ENCODE measurements at places on chromosomes 16 and 17.

DNA sequence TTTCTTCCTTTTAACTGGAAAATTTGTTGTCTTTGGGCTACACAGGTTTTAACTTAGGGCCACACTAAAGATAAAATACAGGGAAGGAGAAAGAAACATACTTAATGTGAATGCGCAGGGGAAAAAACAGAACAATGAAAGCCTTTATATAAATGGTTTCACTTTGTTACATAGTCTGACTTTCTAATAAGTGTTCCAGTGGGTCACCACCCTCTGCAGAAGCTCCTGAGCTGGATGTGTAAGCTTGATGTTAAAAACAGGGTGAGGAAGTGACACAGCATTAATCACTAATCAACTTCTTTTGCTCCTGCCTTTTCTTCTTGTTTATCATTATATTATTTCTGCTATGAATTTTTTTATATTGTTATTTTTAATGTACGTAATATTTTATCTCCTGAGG lies 445.6 kb upstream of the CA10 start:
- H3K4me3 ChIP-seq = no peak overlapping the region
- no peaks in the 10 kb centered on the region for H3K4me1 ChIP-seq
- H3K36me3 ChIP-seq = no peaks in the 10 kb centered on the region
- H3K27me3 ChIP-seq = no peaks in the 10 kb centered on the region

GRCh38 chr17:19410875-19411620 lies at the start of gene RNF112:
TSS of gene RNF112 (plus strand) at chr17:19411232. CDS start at chr17:19411409, 177 bp downstream.
- H3K4me1 ChIP-seq = no peaks in the 10 kb centered on the region
- no peak for DNase-seq
- H3K27ac ChIP-seq = no peak within 1 kb of the TSS
- no peak within 1 kb of the TSS for H3K4me3 ChIP-seq
- H3K27me3 ChIP-seq = no peaks in the 10 kb centered on the region

GRCh38 chr17:218432-219110 lies 37.1 kb upstream of the DOC2B start:
- no peaks in the 10 kb centered on the region for H3K27me3 ChIP-seq
- no peak for DNase-seq
- H3K4me1 ChIP-seq = no peaks in the 10 kb centered on the region
- no peaks in the 10 kb centered on the region for H3K36me3 ChIP-seq
- no peak overlapping the region for H3K4me3 ChIP-seq

GRCh38 chr17:20983359-20983637 lies 59.5 kb downstream of the USP22 start:
- H3K27ac ChIP-seq = no peak overlapping the region
- H3K27me3 ChIP-seq = no peaks in the 10 kb centered on the region
- no peaks in the 10 kb centered on the region for H3K4me1 ChIP-seq
- DNase-seq = no peak

GRCh38 chr17:58956997-58957724 lies 149.5 kb downstream of the TRIM37 start:
- no peaks in the 10 kb centered on the region for H3K4me1 ChIP-seq
- H3K27ac ChIP-seq = no peak overlapping the region
- no peaks in the 10 kb centered on the region for H3K27me3 ChIP-seq
- no peak overlapping the region for H3K4me3 ChIP-seq
- no peaks in the 10 kb centered on the region for H3K36me3 ChIP-seq

DNA sequence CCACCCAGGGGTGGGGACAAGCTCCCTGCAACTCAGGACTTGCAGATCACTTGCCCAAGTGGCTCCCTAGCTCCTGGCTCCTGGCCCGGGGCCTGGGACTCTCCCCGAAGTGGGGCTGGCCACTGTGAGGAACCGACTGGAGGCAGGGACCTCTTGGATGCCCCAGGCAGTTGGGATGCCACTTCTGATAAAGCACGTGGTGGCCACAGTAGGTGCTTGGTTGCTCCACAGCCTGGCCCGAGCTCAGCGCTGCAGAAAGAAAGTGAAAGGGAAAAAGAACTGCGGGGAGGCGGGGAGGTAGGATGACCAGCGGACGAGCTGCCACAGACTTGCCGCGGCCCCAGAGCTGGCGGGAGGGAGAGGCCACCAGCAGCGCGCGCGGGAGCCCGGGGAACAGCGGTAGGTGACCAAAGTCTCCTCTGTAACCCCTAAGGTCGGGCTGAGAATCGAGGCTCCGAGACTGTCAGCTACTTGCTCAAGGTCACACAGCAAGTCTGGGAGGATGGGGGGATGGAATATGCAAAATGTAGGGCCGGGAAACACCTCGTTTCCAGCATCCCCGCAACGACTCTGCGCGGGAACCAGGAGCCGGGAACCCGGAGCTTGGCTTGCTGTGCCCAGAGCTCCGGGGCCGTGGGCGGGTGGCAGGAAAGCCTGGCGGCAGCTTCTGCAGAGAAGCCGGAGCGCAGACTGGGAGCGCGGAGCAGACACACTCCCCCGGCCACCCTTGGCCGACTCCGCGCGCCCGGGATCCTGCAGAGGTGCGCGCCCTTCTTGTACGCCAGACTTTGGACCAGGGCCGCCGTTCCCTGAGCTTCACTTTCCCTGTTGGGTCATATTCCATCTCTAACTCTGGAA lies 1.9 kb downstream of the CIITA start:
- DNase-seq = no peak
- peak overlapping the region; percentile 65 for H3K4me3 ChIP-seq
- no peaks in the 10 kb centered on the region for H3K36me3 ChIP-seq
- peaks cover 37% of the 10 kb centered on the region for H3K4me1 ChIP-seq
- peak overlapping the region; percentile 40 for H3K27ac ChIP-seq

DNA sequence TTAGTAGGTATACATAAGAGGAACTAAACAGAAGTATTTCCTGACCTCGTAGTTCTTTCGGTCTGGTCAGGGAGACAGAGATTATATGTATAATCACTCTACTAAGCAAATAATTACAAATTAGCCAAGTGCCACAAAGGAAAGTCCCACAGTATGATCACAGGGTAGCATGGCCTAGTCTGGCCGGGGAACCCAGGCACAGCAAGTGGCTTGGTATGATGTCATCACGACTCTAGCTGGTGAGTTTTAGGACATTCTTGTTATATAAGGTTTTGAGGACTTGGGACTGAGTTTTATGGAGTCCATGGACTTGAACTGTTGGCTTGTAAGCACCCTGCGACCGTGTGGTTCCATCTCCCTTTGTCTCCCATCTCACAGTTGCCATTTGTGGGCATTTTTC lies 316.5 kb upstream of the ZFHX3 start:
- H3K27me3 ChIP-seq = no peaks in the 10 kb centered on the region
- no peaks in the 10 kb centered on the region for H3K4me1 ChIP-seq
- no peaks in the 10 kb centered on the region for H3K36me3 ChIP-seq
- no peak overlapping the region for H3K27ac ChIP-seq

- DNase-seq = no peak
- H3K27ac ChIP-seq = no peak overlapping the region
- peaks cover 9% of the 10 kb centered on the region for H3K27me3 ChIP-seq
- H3K4me1 ChIP-seq = no peaks in the 10 kb centered on the region
These were observed 5.1 kb downstream of the ZNF423 start for GRCh38 chr16:49850558-49851467.

DNA sequence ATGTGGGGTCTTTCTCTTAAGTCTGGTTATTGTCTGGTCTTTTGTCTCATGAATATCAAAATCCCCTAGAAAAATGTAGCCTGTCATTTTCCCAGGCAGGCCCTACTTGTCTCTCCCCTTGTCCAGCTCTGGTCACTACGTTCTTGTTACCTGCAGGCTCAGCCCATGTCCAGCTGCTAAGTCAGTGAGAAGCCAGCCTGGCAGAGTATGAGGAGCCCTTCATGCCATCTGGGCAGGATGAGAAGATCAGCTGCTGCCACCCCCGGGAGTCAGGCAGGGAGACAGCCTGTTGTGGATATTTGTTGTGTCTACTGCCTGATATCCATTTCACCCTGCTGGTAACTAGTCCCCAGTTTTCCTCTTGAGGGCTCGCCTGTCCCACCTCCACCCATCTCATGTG lies 88.9 kb downstream of the ASIC2 start:
- no peaks in the 10 kb centered on the region for H3K4me1 ChIP-seq
- no peaks in the 10 kb centered on the region for H3K27me3 ChIP-seq
- DNase-seq = no peak
- H3K27ac ChIP-seq = no peak overlapping the region

Measured in CD8-positive, alpha-beta memory T cell (primary cell).